Activated T-helper 2 cell treated with anti-CD3 and anti-CD28 coated beads, Interferon-gamma antibody, Interleukin-2, Interleukin-4, amounts not matched to agents 10 μg/mL and 5 μg/mL and 100 μg/mL, durations not matched to agents 14 hours and 24 hours and 36 hours (primary cell): ENCODE measurements at places on chromosomes 5 and 9. TPM values are rescaled to one million over a fixed set of nuclear protein-coding genes. Genes with fewer than 3 reads are reported as not detected.

DNA sequence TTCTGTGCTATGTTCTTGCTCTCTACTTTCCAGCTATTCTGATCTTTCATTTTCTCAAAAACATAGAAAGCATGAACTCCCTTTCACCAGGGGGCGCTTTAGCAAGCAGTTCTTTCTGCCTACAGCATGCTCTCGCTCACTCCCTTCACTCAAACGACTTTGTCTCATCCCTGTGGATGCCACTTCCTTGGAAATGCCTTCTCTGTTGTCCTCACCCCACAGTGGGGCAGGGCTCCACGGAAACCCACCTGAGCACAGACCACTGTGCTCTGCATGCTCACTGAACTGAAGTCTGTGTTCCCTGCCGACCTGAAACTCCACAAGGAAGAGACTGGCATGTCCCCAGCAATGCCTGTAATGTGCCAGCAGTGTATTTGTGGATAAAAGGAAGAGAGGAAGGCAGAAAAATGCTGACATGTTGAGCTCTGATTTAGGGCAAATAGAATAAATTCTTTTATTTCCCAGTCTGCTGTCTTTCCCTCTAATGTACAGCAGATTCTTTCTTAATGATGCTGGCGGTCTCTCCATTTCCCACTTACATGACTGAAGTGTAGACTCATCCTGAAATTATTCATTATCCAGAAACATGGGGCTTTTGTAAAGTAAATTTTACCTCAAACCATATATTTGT is 4.9 kb upstream of the ROR2 start:
- no peak overlapping the region for H3K4me3 ChIP-seq
- peaks cover 4% of the 10 kb centered on the region for H3K4me1 ChIP-seq
- H3K27ac ChIP-seq, result no peak overlapping the region
- peaks cover 40% of the 10 kb centered on the region for H3K27me3 ChIP-seq
- no peak for DNase-seq
- H3K36me3 ChIP-seq, result no peaks in the 10 kb centered on the region

GRCh38 chr9:111992523-111992922 is 95.9 kb downstream of the UGCG start:
- peaks cover 18% of the 10 kb centered on the region for H3K4me1 ChIP-seq
- no peak for DNase-seq
- H3K36me3 ChIP-seq, result no peaks in the 10 kb centered on the region

DNA sequence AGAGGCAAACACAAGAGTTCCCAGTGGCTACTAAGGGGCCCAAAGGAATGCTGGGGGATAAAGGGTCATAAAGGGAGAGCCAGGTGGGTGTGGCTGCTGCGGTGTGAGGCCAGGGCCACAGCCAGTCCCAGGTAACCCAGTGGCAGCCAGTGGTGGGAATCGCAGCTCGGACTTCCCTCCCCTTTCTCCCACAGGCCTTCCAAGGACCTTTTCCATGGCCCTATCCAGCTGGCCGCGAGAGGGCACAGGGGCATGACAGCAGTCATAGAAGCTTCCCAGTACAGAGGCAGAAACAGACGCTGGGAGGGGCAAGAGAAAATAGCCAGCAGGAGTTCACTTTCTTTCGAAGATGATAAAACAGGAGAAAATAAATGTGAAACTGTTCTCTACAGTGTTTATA is 257.6 kb downstream of the SEMA5A start:
- H3K4me1 ChIP-seq, result no peaks in the 10 kb centered on the region
- DNase-seq, result no peak
- no peak overlapping the region for H3K27ac ChIP-seq
- H3K4me3 ChIP-seq, result no peak overlapping the region

The DOCK2 gene
- 217 and 246 TPM in 2 replicates for total RNA-seq

The PTGS1 gene
- 0.55 and 0.71 TPM in 2 replicates for total RNA-seq

- H3K27me3 ChIP-seq, result no peaks in the 10 kb centered on the region
- H3K36me3 ChIP-seq, result no peaks in the 10 kb centered on the region
- H3K27ac ChIP-seq, result no peak overlapping the region
- H3K4me3 ChIP-seq, result no peak overlapping the region
Observed at GRCh38 chr5:68345171-68345570, 129.6 kb downstream of the PIK3R1 start.

GRCh38 chr5:17064241-17064640 is 128.2 kb upstream of the MYO10 start:
- no peaks in the 10 kb centered on the region for H3K27me3 ChIP-seq
- no peak overlapping the region for H3K4me3 ChIP-seq
- no peaks in the 10 kb centered on the region for H3K36me3 ChIP-seq
- DNase-seq, result no peak

DNA sequence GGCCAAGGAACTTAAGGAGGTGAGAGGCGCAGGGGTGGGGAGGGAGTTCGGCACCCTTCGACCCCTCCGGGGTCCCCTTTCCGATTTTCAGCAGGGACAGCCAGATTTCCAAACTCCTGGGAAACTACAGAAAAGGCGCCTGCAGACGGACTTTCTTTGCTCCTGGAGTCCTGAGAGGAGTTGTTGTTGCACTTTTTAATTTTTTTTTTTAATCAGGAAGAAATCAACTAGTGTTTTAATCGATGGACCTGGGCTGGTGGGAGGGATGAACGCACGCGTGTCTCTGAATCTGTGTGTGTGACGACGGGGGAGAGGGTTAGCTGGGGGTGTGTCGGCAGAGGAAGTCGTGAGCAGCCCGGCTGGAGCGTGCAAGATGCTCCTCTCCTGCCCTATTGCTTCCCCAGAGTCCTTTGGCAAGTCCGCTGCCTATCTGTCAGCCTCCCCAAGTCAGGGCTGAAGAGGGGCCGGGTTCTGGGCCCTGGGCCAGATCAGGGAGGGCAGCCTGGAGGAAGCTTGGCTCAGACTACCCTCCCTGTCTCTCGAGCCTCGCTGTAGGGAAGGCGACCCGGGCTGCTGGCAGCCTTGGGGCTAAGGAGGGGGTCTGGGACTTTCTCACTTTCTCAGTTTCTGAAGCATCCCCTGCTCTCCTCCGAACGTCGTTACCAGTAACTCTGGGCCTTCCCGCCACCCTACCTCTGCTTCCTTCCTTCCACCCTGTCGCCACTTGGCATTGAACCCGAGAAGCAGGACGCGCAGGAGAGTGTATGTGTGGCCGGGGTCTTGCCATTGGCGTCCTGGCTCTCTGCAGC is 731 bp downstream of the PRR16 start:
- no peak overlapping the region for H3K27ac ChIP-seq
- no peaks in the 10 kb centered on the region for H3K36me3 ChIP-seq
- H3K4me3 ChIP-seq, result peak overlapping the region; percentile 64
- peaks cover 7% of the 10 kb centered on the region for H3K4me1 ChIP-seq

The GPR21 gene
- 0.59 and 1.0 TPM in 2 replicates for total RNA-seq

- DNase-seq, result no peak
- H3K36me3 ChIP-seq, result no peaks in the 10 kb centered on the region
- peaks cover 49% of the 10 kb centered on the region for H3K27me3 ChIP-seq
- no peak overlapping the region for H3K4me3 ChIP-seq
- H3K4me1 ChIP-seq, result peaks cover 13% of the 10 kb centered on the region
- no peak overlapping the region for H3K27ac ChIP-seq
Observed at GRCh38 chr5:148626081-148626613, 28.2 kb downstream of the HTR4 start.

The GFI1B gene
- not detected in 2 replicates for total RNA-seq

The PCDHA6 gene
- total RNA-seq, result not detected in 2 replicates

DNA sequence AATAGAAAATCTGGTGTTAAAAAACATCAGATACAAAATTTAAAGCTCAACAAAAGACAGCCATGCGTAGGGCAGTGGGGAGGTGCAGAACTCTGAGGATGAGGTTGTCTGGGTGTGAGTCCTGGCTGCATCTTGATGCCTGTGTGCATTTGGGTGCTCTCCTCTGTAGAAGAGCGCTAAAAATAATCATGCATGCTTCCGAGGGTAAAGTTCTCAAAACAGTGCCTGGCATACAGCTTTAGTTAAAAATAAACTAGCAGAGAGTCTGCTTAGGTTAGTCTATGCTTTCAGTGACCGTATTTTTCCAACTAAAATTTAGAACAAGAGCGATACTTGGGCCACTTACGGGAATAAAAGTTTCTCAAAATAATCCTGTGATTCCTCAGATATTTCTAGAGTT is 55.5 kb upstream of the SPATA31C2 start:
- no peak overlapping the region for H3K4me3 ChIP-seq
- H3K27ac ChIP-seq, result no peak overlapping the region
- no peaks in the 10 kb centered on the region for H3K36me3 ChIP-seq
- no peak for DNase-seq
- H3K27me3 ChIP-seq, result peaks cover 38% of the 10 kb centered on the region
- H3K4me1 ChIP-seq, result peaks cover 3% of the 10 kb centered on the region

- peaks cover 34% of the 10 kb centered on the region for H3K36me3 ChIP-seq
- H3K27ac ChIP-seq, result peak overlapping the region; percentile 69
Observed at GRCh38 chr9:133109931-133110650, 10.9 kb downstream of the RALGDS start.
